ENCODE measurements at places on chromosomes 2 and 18. TPM values are rescaled to one million over a fixed set of nuclear protein-coding genes. Genes with fewer than 3 reads are reported as not detected.

Gene ARHGEF4
- polyA plus RNA-seq, result 7.4 TPM

DNA sequence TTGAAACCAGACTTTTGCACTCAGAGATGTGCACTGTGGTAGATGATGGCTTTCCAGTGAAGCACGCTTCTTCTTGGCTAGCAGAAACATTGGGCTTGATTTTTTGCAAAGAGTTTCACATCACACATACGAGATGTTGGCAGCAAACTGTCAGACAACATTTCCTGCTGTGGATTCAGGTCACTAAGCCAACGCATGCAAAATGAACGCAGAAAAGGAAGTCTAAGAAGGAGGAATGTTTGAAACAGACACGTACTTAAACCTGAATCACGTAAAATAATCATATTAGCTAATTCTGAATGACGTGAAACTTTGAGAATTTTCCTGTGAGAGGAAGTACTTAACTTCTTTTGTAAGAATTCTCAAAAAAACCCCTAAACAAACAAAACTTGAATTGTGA lies 88.1 kb downstream of the EPB41L3 start:
- peak; percentile 37 for DNase-seq

Gene TEX44
- polyA plus RNA-seq, result not detected

Gene PSTPIP2
- polyA plus RNA-seq, result 1.9 TPM

DNA sequence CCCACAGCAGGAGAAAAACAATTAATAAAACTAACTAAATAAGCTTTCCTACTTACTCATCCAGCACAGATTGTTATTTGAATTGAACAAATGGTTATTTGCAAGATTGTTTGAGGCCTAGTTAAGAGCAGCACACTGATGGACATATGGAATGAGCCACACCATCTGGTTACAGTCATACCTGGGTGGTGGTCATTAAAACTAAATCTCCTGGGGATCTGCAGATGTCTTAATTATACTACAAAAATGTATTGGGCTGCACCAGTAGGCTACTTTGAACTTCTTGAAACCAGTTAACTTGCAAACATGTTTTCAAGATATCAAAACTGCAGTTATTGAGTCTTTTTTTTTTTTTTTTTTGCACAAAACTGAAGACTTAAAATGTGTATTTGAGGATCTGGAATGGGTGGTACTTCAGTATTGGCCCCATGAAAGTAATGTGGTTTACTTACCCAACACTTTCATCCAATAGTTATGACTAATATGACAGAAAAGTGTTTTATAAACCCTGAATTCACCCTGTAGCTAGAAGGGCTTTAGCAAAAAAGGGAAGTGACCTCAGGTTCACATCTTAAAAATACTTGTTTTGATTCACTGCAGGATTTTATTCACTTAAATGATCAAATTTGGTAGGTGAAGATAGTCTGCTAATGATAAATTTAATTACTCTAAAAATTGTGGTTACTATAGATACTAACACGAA lies 10.8 kb downstream of the AGFG1 start:
- DNase-seq, result no peak

Gene FAM228A
- polyA plus RNA-seq, result 0.37 TPM

- no peak for DNase-seq
These were observed 595.4 kb downstream of the NYAP2 start for GRCh38 chr2:225994748-225995405.

Gene GPAT2
- 4.2 TPM for polyA plus RNA-seq

DNA sequence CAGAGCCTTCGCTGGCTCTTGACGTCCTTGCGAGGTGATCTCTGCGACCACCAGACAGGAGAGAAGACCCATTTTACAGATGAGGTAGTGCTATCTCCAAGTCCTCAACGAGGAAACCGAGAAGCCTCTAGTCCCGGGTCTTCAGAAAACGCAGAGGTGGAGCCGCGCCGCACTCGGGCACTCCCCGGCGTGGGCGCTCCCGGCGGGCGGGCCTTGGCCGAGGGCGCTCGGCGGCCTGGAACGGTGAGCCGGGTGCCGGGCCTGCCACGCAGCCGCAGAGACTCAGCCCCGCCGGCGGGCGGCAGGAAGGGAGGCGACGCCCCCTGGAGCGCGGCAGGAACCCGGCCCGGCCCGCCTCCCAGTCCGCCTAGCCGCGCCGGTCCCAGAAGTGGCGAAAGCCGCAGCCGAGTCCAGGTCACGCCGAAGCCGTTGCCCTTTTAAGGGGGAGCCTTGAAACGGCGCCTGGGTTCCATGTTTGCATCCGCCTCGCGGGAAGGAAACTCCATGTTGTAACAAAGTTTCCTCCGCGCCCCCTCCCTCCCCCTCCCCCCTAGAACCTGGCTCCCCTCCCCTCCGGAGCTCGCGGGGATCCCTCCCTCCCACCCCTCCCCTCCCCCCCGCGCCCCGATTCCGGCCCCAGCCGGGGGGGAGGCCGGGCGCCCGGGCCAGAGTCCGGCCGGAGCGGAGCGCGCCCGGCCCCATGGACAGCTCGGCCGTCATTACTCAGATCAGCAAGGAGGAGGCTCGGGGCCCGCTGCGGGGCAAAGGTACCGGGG lies at the start of gene CTDSP1:
CTDSP1 (plus strand) TSS at position 478 of the 776 bp plus-strand sequence; CDS start at position 701, 223 bp downstream.
- peak; percentile 99 for DNase-seq

Gene NDUFV2
- polyA plus RNA-seq, result 106 TPM

- DNase-seq, result no peak
These were observed 40.3 kb upstream of the FHL2 start for GRCh38 chr2:105439141-105439540.

Gene ADI1
- polyA plus RNA-seq, result 65.4 TPM

- DNase-seq, result no peak
These were observed 145.2 kb upstream of the TPO start for GRCh38 chr2:1268034-1268433.

GRCh38 chr2:72112401-72112800 lies 35.3 kb downstream of the CYP26B1 start:
- no peak for DNase-seq

Gene TMX3
- polyA plus RNA-seq, result 48.2 TPM

- no peak for DNase-seq
These were observed 567.3 kb upstream of the DSEL start for GRCh38 chr18:68083776-68084175.

DNA sequence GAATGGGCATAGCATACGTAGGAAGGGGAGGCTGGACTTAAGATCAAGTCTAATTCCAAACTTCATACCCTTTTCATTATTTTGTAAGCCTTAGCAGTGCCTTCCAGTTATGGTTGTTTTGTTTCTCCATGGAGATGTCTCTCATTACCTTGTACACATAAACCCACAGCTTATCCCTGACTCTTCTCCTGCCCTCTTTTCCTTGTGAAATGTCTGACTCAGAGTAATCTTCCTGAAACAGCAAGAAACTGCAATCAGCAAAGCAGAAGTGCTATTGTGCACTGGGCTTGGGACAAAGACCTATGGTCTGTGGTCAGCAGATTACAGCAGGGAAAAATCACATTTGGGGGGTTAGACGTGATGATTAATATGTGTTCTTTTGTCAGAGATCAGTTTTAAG lies 176.7 kb downstream of the IKZF2 start:
- no peak for DNase-seq

Gene TSHZ1
- polyA plus RNA-seq, result 36.7 TPM

Gene SERPINB10
- polyA plus RNA-seq, result 0.15 TPM

Gene RNF144A
- 21.5 TPM for polyA plus RNA-seq

Gene GPR39
- 0.13 TPM for polyA plus RNA-seq

GRCh38 chr18:77218642-77219041 lies 31.0 kb upstream of the GALR1 start:
- DNase-seq, result no peak

- no peak for DNase-seq
These were observed 100.8 kb upstream of the MAP2 start for GRCh38 chr2:209322905-209323512.

DNA sequence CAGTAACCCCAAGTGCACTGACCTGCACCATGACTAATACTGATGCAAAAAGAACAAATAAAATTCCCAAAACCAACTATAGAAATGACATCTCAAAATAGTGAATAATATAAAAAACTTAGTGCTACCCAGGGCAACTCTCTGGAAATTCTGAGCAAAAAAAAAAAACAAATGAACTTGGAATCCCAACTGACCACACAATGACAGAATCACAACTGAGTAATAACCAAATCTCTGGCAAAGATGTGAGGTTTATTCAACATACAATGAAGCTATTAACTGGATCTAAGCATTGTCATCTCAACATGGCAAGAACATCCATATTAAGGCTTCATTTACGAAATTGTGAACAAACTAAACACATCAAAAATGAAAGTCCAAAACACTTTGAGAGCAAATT lies 22.7 kb downstream of the EXOC6B start:
- DNase-seq, result no peak

- DNase-seq, result no peak
These were observed 15.0 kb upstream of the CAB39 start for GRCh38 chr2:230697676-230698075.

Gene SH3RF3
- 5.0 TPM for polyA plus RNA-seq

- no peak for DNase-seq
These were observed 338.0 kb downstream of the BCL11A start for GRCh38 chr2:60215386-60215901.

GRCh38 chr2:39568116-39568515 lies 97.6 kb upstream of the TMEM178A start:
- DNase-seq, result no peak

DNA sequence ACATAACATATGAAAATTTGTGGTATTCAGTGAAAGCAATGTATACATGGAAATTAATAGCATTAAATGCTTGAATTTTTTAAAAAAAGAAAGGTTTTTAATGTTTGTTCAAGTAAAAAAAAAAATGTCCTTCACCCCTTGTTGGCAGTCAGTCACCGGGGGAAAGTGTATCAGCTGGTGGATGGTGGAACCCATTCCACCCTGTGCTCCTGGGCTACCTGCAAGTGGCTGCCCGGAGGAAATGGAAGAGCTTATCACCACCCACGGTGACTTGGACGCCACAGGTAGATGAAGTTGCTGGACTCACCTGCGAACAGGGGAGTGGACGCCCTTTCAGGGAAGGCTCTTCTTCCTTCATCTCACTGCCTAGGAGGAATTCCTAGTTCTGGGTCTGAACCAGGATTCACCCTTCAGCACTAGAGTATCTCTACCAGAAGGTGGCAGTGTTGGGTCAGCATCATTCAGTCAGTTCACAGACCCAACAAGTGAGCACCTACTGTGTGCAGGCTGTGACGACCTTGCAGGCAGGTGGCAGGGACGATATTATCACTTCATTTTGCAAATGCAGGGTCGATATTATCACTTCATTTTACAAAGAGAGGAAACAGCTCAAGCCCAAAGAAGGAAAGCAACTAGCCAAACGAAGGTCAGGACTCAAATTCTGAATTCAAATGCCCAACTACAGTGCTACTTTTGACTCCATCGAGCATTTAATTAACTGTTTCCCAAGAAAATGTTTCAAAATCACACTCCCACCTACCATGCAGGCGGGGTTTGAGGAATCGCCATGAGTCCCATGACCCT lies 35.8 kb downstream of the CIB4 start:
- peak; percentile 40 for DNase-seq

Gene C2orf68
- 57.5 TPM for polyA plus RNA-seq

DNA sequence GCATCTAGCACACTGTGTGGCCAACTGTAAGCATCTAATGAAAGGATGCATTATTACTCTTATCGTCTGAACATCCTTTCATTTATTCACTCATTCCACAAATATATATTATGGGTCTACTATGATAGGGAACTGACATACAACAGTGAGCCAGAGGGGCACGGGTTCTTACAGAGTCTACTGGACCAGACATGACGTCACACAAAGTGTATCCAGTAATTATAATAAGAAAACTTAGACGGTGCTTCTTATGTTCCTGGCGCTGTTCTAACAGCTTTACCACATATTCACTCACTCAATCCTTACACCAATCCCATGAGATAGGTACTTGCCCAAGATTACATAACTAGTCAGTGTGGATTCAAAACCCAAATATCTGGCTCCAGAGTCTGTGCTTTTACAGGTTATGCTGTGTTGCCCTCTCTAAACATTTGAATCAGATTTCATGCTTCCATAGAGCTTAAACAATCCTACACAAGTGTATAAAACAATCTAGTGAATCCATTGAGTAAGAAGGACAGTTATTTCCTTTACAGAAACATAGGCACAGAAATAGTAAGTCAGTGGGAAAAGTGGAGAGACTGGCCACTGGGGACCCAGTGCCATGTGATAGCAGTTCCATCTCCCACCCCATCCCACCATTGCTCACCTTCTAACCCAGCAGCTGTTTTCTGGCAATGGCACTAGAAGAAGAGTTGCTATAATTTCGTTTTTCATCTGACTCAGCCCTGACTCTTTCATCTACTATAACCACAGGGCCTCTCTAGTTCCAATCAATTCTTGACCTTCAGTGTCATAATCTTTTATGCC lies 24.2 kb upstream of the ARL5A start:
- no peak for DNase-seq

DNA sequence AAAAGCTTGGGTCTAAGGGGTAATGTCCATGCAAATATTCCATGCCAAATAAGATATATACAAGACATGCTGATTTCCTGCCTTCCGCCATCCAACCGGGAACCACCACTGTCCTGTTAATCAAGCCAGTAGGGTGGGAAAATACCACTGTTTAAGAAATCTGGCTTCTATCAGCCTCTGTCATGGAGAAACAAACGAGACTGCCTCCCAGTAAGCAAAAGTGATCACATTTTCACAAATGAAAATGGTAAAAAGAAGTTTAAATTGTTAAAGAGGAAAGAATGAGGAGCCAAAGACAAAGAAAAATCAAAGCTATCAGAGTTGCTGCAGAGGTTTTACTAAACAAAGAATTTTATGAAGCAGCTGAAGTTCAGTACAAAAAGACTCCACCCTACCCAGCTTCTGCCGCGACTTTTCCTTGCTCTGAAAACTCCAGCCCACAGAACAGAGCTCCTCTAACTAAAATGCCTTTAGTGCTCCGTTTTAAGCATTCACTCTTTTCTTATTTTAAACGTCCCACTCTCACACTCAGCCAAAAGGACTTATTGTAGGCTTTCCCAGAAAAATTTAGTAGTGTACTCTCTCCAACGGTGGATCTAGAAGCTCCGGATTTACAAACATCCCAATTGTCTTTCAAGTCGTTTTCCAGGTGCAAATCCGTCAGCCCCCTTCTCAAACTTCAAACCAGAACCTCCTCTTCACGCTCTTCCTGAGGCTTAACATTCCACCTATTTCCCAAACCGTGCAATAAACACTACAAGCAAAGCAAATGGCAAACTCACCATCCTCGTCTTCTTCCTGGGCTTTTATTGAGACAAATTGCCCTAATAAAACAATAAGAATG lies 613 bp downstream of the COL5A2 start:
- DNase-seq, result peak; percentile 67

DNA sequence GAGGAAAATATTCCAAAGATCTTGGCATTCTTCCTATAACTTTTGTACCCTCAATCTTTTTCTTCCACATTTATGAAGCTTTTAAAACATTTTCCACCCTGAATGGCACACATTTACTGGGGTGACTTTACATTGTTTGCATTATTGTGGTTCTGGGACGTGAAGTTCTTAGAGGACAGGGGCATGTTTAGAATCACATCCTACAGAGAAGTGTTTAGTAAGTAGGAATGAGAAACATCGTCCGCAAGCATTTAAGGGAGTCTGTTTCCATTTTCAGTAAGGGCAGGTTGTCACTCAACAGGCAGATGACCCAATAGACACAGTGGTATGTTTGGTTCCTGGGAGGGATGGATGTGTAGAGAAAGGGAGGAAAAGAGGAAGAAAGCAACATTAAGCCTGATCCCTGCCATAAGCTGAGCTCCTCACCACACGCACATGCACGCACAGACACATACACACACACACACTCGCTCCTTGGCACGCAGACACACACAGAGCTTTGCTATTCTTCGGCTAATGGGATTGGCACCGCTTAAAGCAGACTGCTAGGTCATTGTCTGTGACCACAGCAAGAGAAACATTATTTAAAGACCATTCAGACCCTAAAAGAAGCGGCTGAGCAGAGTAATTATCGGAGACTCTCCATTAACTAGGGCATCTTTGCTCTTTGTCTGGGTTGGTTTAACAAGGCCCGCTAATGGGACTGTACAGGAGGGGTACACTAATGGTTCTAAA lies 14.2 kb upstream of the PLEKHM3 start:
- no peak for DNase-seq

Gene GBX2
- 0.22 TPM for polyA plus RNA-seq

Data from hindlimb muscle (tissue), 1 donor.